ENCODE measurements at places on chromosomes 5 and 9.

GRCh38 chr9:84839541-84839940, 170.0 kb downstream of the NTRK2 start:
- peak; percentile 23 for DNase-seq

DNA sequence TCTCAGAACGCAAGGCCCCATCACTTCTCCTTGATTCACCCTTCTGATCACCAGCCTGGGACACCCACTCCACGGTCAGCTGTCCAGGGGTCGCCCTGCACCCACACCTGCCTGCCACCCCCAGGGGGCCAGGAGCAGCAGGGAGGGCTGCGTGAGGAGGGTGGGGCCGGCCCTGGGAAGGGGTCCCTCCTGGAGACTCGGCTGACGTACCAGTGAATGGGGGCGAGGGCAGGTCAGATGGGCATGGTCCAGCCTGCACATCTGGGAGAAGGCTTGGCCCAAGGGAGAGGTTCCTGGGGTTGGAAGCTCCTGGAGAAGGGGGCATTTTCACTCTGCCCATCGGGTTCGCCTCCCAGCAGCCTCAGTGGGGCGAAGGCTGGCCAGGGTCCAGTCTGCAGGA, 21.8 kb upstream of the SARDH start:
- no peak for DNase-seq

DNA sequence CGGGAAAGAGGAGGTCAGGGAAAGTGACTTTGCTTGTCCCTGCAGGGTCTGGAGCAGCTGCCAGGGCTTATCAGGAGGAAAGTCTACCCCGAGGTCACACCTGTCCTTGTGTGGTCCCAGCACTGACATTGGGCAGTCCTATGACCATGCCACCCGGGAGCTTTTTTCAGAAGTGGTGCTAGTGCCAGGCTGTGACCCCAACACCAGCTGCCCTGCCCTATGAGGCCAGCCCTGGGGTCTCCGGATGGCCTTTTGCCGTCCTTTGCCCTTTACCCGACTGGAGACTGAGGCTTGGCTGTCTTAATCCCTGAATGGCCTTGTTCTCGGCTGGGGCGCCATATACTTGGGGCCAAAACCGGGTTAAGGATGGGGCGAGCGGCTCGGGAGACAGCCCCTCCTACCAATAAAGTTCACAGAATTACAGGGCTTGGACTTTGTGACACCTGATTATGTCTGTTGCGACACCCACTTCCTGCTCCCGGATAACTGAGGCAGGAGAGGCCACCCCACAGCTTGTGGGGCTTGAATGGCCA, 22.2 kb upstream of the SLC9A3 start:
- DNase-seq = no peak

DNA sequence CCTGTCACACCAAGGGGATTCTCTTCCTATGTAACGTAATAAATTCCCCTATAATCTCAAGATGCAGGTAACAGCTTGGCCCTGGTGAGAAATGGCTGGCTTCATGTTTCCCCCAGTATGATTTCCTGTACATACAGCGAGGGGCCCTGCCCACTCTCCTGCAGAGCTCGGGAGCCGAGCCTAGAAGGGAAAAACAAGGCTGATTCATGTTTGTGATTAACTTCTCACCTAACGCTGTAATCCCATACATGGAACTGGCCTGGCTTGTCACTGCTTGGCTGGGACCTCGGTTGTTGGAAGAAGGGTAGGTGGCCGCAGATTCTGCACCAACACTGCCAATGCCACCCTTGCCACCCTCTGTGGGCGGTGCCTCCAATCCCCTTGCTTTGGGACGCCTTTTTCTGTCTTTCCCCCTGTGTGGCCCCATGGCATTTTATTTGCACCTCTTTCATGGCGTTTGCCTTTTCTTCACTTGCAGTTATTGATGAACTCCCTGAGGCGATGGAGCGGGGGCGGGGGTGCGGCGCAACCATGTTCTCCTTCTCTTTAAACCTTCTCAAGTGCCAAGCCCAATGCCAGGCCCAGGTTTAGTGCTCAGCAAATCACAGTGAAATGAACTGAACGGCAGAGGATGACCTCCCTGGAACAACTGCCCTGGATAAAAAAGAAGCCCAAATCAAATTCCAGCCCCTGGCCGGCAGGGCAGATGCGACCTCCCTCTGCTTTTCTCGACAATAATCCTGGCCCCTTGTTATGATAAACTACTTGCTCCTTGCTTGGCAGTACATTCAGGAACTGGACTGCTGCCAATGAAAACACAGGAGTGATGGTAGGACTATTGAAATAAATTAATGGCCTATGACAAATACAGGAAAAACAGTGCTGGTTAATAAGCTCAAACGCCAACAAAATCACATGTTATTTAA, 108.1 kb downstream of the TMEM174 start:
- DNase-seq = no peak

GRCh38 chr9:26331223-26331622, 561.4 kb downstream of the CAAP1 start:
- no peak for DNase-seq

GRCh38 chr5:150511578-150512367, 3.8 kb downstream of the NDST1 start:
- no peak for DNase-seq

- no peak for DNase-seq
Measured at GRCh38 chr9:75054368-75055001, 26.4 kb upstream of the CARNMT1 start.

DNA sequence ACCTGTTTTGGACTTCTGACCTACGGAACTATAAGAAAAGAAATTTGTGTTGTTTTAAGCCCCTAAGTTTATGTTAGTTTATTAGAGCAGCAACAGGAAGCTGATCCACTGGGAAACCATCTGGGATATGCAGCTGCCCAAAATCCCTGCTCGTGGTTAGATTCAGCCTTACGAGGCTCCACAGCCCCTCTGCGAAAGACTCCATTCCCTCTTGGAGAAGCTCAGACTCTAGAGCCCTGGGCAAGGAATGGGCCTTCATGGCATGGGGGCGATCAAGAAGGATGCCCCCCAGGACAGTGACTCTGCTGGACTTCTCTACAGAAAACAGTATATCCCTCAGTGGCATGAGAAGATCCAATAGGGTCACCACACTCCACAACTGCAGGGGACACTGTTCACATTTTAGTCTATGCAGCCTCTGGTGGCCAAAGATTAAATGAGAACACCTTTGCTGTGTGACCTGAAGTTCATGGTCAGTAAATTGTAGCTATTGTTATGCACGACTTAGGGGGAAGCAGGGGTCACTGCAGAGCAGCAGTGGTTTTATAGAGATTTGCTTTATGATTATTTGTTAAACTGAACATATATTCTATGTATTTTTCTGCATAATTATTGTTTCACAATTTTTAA, 21.1 kb downstream of the IRF1 start:
- no peak for DNase-seq

- DNase-seq = no peak
Measured at GRCh38 chr5:129046151-129046550, 48.4 kb upstream of the ISOC1 start.

GRCh38 chr5:161333194-161333880, 213.2 kb downstream of the GABRB2 start:
- DNase-seq = no peak

DNA sequence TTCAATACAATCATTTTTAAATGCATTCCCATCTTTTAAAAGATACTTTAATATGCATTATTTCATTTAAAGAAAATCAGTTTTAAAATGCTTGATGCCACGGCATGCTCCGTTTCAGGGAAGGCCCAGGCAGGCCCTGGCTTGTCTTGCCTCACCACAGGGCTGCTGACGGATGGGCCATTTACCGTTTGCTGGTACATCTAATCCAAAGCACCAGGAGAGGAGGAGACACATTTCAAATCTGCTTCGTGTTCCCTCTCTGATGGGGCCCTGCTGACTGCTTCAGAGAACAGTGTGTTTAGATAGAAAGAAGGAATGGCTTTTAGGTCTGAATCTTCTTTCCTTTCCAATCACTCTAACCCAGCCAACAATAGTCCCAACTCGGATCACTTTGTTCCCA, 185.2 kb downstream of the DCP2 start:
- DNase-seq = no peak

- no peak for DNase-seq
Measured at GRCh38 chr5:126301056-126301455, 122.2 kb upstream of the GRAMD2B start.

- no peak for DNase-seq
Measured at GRCh38 chr9:37641331-37641730, 9.4 kb upstream of the FRMPD1 start.

DNA sequence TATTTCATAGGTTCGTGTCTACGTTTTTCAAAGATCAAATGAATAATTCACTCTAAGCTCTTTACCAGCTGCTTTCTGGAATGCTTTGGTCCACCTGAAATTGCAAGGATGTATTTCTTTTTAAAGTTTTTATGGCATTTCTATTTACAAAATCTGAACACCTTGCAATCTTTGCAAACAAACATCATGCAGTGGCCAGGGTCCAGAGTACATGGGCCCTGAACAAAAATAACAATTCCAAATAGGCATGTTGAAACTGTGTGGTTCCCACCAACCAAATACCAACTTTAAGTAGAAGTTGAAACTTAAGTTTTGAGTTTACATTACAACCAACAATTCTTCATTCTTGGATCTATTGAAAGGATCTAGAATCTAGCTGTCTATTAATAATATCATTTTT, 180.1 kb upstream of the FTMT start:
- no peak for DNase-seq

GRCh38 chr9:107102011-107102410, 181.1 kb upstream of the RAD23B start:
- no peak for DNase-seq

DNA sequence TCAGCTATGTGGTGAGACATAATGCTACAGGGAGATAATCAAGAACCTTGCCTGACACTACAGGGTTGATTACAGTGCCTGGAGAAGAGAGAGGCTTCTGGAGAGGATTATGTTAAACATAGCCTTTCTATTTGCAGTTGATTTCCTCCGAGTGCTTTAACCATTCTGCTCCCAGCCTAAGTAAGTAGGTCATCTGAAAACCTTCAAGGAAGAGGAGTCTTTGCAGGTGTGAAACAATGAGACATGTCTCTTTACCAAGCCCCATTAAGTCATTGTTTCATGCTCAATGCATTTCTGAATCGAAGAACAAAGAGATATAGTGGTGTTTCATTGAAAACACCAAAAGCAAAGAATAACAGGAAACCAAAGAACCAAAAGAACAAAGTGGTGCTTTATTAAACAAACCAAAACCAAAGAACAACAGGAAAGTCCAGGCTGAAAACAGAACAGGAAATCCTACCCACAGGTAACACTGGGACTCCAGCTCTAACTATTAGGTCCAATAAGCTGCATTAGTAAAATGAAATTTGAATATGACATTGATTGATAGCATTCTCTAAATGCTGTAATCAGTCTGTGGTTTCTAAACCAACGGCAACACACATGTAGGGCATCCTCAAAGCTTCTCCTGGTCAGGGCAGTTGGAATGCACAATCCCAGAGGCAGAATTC, 113.3 kb upstream of the SPATA31D4 start:
- DNase-seq = no peak

- peak; percentile 28 for DNase-seq
Measured at GRCh38 chr5:134184155-134185135, 7.7 kb upstream of the SKP1 start.

- DNase-seq = no peak
Measured at GRCh38 chr5:16837305-16837704, 98.8 kb downstream of the MYO10 start.

DNA sequence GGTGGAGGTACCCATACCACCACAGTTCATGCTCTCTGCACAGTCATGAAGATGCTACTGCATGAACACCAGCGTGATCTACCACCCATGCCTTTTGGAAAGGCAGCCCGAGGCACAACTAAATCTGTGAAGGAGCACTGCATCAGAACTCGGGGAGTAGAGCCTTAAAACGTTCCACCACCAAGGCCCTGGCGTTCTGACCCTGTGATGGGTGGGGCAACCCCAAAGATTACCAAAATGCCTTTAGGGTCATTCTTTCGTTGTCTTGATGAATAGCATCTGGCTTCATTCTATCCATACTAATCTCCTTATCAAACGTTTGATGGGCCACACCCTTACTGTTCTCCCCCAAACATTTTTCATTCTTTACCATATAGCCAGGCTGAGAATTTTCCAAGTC, 97.9 kb downstream of the ADAMTS6 start:
- no peak for DNase-seq

DNA sequence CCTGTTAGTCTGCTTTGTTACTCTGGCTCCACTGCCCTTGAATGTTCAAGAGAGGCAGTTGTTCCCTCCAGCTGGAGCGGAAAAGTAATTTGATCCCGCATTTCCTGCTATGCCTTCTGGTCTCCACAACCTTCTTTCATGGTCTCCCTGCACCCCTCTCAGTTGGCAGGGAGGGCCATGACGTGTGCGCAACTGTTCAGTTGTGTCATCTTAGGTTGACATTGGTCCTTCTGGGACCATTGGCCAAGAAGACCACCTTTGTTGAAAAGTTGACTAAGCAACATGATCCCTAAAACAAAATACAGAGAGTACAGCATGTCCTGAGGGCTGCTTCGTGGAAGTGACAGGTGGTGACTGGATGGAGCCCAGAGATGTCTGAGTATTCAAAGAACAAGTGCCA, 192.5 kb upstream of the TUT7 start:
- no peak for DNase-seq

DNA sequence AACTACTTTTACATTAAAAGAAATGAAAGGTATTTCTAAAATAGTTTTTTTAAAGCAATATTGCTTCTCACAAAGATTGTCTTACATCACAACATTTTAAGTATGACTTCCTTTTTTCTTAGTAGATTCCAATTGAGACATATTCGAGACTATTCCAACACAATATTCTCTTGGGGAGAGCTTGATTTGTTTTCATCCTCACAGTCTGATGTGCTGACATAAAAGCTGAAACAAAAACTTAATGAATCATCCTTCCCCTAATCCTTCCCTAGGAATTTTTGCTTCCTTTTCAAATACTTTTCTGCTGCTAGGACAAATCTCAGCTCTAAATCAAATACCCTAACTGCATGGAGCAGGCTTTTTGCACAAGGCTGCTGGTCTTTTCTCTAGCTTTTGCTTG, 245.8 kb upstream of the MAP3K1 start:
- DNase-seq = no peak

DNA sequence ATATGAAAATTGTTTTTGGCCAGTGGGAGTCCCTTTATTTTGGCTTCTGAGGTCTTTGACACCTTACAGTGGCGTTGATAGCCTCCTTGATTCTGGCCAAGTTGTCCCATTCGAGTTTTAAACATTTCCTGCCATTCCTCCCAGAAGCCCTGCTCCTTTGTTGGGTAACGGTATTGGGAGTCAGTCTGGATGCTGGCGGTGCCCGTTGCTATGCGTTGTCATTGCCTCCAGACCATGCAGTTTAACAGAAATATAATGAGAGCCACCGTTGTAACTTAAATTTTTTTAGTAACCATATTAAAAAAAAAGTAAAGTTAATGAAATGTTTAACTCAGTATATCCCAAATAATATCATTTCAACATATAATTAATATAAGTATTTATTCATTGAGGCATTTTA, 35.0 kb downstream of the GALNT12 start:
- no peak for DNase-seq

- no peak for DNase-seq
Measured at GRCh38 chr5:52466113-52466512, 321.6 kb upstream of the ITGA1 start.
